ENCODE measurements at places on chromosomes 4 and X. TPM values are rescaled to one million over a fixed set of nuclear protein-coding genes. Genes with fewer than 3 reads are reported as not detected.
A peak's percentile ranks its signal among the peaks of the same experiment; 100 is the strongest.

Gene FAM9B
- total RNA-seq, result not detected

DNA sequence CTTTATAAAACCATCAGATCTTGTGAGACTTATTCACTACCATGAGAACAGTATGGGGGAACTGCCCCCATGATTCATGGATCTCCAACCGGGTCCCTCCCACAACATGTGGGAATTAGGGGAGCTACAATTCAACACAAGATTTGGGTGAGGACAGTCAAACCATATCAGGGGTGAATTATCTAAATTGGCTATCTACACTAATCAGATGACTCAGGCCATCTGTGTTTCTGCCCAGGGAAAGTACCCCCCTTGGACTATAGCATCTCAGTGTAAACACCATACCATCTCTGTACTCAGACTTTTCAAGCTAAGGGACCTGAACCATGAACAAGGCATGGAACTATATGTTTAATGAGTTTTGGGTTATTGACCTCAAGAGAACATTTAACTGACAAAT is 76.8 kb downstream of the LNX1 start:
- no peak for DNase-seq

Gene ARX
- total RNA-seq, result not detected

- DNase-seq, result no peak
Measured at GRCh38 chr4:138063581-138063980, 178.6 kb downstream of the SLC7A11 start.

Gene MAOB
- total RNA-seq, result 2.5 TPM

- no peak for DNase-seq
Measured at GRCh38 chrX:143683486-143683885, 37.1 kb downstream of the SPANXN2 start.

- no peak for DNase-seq
Measured at GRCh38 chr4:47711646-47712045, 126.2 kb downstream of the CORIN start.

Gene NDP
- total RNA-seq, result 0.17 TPM

GRCh38 chr4:118180776-118181175 is 146.5 kb downstream of the NDST3 start:
- peak; percentile 17 for DNase-seq

DNA sequence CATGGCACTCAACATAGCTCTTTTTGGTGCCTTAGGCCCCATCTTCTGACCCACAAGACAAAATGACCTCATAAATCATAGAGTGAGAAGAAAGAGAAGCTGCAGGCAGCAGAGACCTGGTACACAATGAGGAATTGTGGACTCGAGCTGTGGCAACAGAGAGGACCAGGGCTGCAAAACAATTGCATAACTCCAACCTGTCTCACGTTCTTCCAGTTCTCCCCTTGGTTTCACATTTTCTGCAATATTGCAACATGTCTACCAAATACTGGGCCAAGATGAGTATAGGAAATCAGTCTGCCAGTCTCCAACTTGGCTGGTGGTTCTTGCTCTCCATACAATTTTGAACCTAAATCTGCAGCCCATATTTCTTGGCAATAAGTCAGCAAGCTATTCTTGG is 105.3 kb downstream of the KDR start:
- DNase-seq, result no peak

- peak; percentile 57 for DNase-seq
Measured at GRCh38 chrX:20729416-20729815, 462.7 kb upstream of the RPS6KA3 start.

Gene BEND4
- total RNA-seq, result not detected

GRCh38 chrX:63426519-63426918 is 75.4 kb upstream of the SPIN4 start:
- no peak for DNase-seq

- DNase-seq, result peak; percentile 37
Measured at GRCh38 chrX:55709735-55710134, 7.8 kb upstream of the RRAGB start.

DNA sequence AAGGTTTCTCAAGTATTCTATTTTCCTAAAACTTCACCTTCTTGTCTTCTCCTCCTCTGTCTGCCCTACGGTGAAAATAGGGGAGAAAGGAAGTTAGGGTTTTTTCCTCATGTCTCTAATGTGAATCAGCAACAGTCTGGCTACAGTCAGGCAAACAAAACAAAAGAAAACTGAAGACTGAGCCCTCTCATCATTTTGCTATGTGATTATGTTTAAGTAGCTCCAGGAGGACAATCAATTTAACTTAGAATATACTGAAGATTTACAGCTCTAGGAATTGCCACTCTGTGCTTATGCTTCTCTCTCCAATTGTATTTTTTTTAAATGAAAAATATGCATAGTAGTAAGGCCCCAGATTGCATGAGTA is 316.2 kb downstream of the GPAT3 start:
- peak; percentile 61 for DNase-seq

DNA sequence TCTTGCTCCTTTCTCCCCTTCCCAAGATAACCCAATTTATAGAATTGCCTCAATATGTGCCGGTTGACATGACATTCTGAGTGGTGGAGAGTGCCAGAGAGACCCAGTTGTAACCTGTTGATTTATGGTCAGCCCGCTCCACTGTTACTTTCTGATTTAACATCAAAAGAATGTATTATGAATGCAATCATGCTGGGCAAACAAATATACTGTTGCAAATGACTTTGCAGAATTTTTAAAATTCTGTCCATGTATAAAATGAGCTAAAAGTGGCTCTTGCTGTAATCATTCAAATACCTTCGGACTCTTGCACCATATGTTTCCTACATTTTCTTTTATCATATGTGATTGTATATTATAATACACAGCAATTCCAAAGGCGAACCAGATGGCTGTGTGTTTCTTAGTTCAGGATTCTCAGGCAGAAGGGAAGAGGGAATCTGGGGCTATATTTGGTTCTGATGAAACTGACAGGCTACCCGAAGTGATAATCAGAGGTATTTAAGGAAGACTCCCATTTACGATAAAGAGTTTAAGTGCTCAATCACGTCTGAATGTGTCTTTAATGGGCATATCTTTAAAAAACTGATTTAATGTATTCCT is 131.7 kb downstream of the CLCN4 start:
- no peak for DNase-seq

DNA sequence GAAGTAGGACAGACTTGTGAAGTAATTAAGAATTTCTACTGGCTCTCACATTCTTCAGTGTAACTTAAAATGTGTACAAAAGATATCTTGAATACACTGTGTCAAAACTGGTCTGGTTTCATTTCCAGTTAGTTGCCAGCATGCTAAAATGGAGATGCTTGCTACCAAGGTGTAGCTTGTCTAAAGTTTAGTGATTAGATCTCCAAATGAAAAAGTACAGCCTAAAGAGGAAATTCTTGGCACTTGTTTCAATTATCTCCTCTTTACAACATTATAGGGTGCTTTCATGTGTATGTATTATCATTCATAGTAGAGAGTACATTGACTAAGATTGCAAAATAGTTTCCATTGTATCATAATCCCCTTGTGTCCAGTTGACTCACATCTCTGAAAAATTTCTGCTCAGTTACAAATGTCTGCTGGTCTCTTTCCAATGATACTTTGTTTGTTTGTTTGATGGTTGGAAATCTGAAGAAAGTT is 97.3 kb upstream of the SPRY1 start:
- peak; percentile 64 for DNase-seq

Gene SMIM10L2A
- 3.7 TPM for total RNA-seq

Gene HMGN5
- total RNA-seq, result 1.2 TPM

DNA sequence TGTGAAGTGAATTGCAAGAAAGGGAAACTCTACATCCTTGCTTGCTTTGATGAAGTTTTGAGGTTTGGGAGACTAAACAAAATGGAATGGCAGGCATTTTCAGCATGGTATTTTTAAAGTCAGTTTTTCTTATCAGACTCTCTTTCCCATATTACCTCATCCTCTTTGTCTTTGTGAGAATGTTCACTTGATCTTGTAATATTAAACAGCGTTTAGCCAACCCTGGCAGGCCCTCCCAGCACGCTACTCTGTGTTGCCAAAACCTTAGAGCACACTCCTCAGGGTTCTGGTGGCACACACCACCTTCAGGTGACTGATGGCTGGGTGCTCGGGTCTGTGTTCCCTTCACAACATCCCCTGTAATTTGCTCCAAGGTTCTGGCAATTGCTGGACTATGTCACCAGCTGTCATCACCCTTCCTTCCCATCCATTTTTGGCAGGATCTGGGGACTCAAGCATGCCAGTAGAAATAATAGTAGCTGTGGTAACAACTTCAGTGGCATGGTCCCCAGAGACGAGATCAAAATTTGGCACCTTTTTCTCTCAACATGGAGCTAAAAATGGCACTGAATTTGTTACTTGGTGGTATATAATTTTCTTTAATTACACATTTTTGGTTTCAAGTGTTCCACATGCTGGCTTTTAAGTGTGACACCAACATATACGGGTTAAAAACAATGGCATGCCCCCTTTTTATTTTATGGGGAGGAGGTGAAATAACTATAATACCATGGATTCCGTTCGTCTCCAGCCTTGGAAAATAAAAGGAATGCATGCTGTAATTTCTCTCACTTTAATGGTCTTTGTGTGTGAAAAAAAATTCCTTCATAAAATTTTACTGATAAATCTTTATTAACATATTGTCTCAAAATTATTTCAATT is 273.1 kb downstream of the DCTD start:
- no peak for DNase-seq

- DNase-seq, result no peak
Measured at GRCh38 chr4:169106696-169107229, 96.7 kb upstream of the CBR4 start.

Gene KIT
- total RNA-seq, result 0.83 TPM

Gene PLP1
- total RNA-seq, result not detected

GRCh38 chrX:74422576-74423288 is 1.4 kb downstream of the SLC16A2 start:
- peak; percentile 54 for DNase-seq

Gene FSTL5
- total RNA-seq, result not detected

Gene DIPK2B
- not detected for total RNA-seq

Gene CXCL1
- 43.3 TPM for total RNA-seq

GRCh38 chrX:8607326-8607725 is 124.6 kb downstream of the ANOS1 start:
- peak; percentile 61 for DNase-seq
